ENCODE measurements at places on chromosomes 2 and 18.

DNA sequence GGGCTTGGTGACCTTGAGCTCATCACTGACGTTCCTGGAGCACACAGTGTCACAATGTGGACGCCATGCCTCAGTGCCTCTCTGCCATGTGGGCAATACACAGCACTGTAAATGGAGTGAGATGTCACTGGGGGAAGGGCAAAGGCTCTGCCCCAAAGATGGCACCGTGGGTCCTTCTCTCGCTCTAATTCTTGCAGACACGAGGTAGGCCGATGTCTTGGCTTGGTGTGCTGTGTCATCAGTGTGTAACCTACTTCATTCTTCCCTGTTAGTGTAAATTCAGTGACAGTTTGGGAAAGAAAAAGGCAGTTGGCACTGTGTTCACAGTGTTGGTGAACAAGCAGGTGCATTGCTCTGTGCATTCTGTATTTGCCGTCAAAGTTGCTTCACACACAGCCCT, 309.3 kb upstream of the MYT1L start:
- DNase-seq, result no peak

GRCh38 chr2:143954186-143954585, 565.7 kb downstream of the ZEB2 start:
- no peak for DNase-seq

DNA sequence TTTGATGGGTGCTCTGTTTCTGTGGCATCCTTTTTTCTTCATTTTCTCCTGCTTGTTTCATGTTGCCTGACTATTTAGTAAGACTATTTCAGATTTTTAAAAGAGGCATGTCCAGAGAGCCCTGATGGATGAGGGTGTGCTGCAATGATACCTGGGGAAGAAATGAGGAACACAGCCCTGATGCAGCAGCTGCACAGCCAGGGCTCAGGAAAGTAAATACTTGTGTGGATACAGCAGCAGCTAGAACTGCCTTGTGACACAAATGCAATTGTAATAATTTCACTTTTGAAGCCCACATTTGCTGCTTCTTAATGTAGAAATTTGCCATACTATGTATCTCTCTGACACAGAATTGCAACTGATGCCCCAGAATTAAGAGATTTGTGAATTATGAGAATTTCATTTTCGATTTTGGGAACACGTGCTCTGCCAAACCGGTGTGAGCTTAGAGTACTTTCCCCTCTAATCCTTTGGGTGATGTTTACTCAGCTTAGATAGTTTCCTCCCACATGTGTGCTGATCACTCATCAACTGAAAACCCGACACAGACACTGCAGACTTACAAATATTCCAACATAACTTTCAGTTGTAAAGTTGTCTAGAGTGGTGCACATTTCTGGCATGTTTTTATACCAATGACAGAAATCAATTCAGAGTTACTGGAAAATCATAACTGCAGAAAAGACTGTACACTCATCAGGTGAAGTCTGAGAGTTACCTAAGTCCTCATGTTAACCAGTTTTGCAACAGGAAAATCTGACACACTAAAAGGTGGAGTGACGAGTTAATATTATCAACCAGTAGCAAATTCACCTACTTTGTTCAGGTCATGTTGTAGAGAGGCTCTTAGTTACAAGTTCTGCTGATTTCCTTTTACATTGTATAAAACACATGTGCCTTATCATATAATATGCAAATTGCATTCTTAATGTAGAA, 383.4 kb downstream of the CBLN2 start:
- no peak for DNase-seq

- no peak for DNase-seq
Observed at GRCh38 chr2:54644236-54644635, 79.2 kb upstream of the EML6 start.

All from HL-60 (cell line).